Fibroblast of gingiva (primary cell): ENCODE measurements at places on chromosomes 7 and 10.
A peak's percentile ranks its signal among the peaks of the same experiment; 100 is the strongest.

DNA sequence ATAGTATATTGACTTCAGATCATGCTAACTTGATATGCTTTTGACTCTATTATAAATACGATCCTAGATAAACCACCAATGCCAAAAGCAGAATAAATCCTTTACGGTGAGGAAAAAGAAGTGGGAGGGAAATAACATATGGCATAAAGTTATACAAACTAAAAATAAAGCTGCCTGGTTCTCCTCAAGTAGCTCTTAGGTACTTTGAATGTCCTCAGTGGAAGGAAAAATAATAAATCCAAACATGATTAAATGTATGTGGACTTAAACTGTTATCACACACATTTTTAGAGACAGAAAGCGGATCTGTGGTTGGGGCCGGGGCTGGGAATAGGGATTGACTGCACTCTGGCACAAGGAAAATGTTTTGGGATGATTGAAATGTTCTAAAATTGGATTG is 23.6 kb downstream of the EEPD1 start:
- no peak for DNase-seq

DNA sequence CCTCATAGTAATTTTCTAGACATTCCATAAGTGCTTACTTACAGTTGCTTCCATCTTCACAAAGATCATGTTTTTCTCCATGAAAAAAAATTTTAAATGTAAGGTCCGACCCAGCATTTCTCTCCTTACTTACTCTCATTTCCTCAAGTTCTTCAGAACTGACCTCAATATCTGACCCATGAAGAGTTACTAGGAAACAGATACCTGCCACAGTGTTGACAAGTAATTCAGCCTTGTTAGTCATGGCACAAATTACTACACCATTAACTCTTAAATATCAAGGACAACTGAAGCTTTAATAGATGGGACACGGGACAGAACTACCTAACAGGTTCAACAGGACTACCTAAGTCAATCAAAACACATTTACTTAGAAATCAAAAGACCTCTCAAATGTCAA is 316.2 kb downstream of the POM121L12 start:
- no peak for DNase-seq

GRCh38 chr7:103065667-103066066 is 8.9 kb downstream of the FBXL13 start:
- peak; percentile 20 for DNase-seq

DNA sequence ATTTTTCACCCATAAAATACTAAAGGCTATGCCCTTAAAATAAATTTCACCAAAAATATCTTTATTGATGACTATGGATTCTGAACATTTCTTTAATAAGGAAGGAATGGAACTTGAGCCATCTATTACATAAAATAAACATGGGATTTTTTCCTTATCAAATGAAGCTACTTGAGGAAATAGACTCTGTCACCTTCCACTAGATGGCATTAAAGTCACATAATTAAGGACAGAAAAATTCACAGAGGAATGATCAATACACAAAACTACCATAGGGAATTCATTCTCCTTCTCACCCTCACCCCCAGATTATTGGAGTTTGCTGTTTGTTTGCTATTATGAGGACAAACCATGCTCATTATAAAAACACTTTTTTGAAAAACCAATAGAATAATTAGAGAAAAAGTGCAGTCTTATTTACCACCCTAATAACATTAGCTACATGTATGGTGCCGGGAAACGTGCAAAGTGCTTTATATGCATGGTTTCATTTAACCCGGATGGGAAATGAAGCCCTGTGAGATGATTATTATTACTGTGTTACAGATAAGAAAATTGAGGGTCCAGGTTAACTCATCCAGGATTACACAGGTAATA is 21.1 kb upstream of the FOXI2 start:
- no peak for DNase-seq

- DNase-seq, result no peak
Measured at GRCh38 chr10:24502801-24503460, 220.8 kb downstream of the ARHGAP21 start.

DNA sequence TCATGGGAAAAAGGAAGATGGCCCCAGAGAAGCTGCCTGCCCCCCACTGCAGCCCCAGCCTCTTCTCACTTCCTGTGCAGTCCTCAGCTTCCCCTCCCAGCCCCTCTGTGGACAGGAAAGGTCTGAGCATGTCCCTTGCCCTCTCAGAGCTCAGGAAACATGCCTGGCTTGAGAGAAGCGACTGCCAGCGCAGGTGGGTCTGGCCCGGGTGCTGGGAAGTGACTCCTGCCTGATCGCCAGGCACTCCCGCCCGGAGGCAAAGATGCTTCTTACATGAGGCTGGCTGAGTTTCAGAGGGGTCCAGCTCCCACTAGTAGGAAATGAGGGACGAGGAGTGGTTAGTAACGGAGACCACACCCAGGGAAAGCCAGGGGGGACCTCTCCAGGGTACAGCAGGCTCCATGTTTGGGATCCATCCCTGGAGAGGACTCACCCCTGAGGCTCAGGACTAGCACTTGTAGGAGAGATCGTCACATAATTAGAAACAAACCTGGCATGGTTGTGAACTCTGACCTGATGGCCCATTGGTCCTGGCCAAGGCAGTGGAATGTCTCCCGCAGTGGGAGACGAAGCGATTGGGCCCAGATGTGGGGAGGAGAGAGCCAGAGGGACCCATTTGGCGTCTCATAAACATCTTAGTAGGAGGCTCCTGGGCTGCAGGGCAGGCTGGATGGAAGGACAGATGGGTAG is 12.3 kb downstream of the ELN start:
- DNase-seq, result peak; percentile 69

- DNase-seq, result no peak
Measured at GRCh38 chr7:30255064-30255769, 29.2 kb upstream of the ZNRF2 start.

GRCh38 chr7:5467645-5468044 is 44.0 kb upstream of the TNRC18 start:
- no peak for DNase-seq

DNA sequence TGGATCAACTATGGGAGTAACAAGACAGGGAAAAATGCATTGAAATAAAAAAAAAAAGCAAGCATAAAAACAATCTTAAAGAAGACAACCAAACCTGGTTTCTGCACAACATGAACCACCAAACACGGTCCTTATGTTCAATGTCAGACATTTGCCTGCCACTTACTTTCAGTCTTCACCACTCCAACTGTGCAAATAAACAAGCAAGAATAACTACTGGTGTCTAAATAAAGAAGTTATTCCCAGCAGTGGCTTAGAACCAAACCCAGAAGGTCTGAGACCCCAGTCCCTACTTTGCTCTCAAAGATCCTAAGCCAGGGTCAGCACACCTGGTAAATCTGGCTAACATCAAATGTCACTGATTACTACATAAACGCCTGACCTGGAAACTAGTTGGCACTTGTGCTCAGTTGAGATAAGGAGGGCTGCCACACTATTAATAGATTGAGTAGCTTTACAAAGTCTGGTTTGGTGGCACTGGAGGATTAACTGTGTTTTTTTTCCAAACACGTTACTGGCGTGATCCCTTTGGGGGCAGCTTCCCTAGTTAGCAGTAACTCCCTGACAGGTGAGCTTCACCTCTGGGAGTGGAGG is 62.7 kb upstream of the ABLIM1 start:
- DNase-seq, result no peak

- DNase-seq, result no peak
Measured at GRCh38 chr10:102418622-102419268, at the start of gene PSD. Gene PSD, minus strand, starts transcription at chr10:102418785. Its CDS starts 1,747 bp downstream, at chr10:102417038.

GRCh38 chr10:103612462-103613365 is 119.2 kb downstream of the NEURL1 start:
- peak; percentile 55 for DNase-seq

GRCh38 chr7:130084037-130084875 is 13.9 kb downstream of the KLHDC10 start:
- no peak for DNase-seq

DNA sequence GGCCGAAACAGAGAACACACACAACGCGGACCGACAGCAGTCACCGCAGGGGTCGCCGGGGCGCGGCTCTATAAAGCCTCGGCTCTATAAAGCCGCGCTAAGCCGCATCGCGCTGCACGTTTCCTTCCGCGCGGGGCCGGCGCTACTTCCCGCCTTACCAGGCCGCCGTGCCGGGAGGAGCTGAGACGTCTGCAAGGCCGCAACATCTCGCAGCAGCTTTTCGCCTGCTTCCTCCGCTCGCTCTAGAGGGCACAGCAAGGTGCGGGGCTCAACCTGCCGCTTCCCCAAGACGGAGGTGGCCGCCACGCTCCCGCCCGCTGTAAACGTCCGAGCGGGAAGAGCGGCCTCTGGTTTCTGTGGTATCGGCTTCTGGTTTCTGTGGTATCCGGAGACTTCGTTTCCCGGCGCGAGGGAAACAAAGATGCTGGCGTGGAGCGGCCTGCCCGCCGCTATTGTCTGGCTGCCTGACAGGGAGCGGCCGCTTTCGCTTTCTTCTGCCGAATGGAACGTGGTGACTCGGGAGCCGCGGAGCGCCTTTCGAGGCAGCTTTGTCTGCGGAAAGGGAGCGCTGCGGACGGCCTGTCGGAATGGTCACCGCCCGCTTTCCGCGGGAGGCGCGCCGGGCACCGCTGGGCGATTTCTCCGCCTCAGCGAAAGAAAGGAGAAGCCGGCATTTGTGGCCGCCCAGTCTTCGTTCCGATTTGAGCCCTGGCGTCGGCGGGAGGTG is 91.8 kb downstream of the SPAG6 start:
- DNase-seq, result peak; percentile 95

GRCh38 chr7:117118579-117119180 is 165.4 kb downstream of the ST7 start:
- no peak for DNase-seq

DNA sequence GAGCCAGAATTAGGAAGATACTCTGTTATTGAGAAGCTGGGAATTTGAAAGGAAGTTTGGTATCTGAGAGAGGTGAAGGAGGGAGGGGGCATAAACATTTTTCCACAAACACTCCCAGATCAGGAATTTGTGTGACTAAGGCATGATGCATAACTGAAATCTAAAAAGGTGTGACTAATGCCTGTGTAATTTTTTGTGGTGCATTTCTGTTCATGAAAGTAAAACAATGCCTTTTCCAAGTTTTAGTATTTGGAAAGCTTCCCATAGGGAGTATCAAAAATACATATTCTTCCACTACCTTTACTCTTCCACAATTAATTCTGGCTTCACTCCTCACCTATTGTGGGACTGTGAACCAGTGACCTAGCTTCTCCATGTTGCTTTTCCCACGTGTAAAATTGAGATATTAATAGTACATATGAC is 56.4 kb upstream of the CAV2 start:
- DNase-seq, result peak; percentile 82

GRCh38 chr10:24206334-24206733 is 2.6 kb upstream of the KIAA1217 start:
- no peak for DNase-seq

- no peak for DNase-seq
Measured at GRCh38 chr10:93224005-93224779, 150.5 kb downstream of the CYP26A1 start.

GRCh38 chr10:17479015-17479615 is 24.7 kb upstream of the ST8SIA6 start:
- DNase-seq, result peak; percentile 5

- DNase-seq, result no peak
Measured at GRCh38 chr7:75667938-75668337, 70.8 kb downstream of the HIP1 start.

DNA sequence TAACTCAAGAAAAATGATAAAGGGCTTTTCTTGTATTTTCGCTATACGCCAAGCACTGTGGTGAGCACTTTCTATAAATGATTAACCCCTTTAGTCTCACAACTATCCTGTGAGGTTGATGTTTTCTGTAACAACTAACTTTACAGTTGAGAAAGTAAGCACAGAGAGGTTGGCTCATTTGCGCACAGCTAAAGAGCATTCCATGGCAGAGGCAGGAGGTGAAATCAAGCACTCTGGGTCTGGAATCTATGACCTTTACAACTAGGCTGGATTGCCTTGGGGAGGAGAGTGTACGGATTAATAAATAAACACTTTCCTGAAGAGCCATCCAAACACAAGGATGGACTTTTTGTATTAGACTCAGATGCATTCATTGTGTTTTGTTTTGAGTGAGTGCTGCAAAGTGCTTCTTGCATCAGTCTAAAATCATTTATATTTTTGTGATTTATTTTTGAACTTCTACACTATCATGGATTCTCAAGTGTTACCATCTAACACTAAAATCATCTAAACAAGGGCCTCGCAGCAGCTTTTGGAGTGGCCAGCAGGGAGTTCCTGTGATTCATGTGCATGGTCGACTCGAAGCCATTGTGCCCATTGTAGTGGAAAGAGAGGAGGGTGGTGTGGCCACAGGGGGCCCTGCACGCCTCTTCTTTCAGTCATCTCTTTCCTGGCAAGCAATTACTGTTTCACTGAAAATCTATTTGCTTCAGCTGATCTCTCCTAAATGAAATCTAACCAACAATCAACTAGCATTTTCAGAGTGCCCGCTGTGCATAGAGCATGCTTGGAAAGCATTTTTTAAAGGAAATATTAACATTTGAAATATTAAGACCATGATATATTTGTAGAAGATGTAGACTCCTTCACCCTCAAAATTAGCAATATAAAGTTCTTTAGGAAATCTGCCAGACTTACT is 633.4 kb upstream of the COBL start:
- DNase-seq, result no peak

DNA sequence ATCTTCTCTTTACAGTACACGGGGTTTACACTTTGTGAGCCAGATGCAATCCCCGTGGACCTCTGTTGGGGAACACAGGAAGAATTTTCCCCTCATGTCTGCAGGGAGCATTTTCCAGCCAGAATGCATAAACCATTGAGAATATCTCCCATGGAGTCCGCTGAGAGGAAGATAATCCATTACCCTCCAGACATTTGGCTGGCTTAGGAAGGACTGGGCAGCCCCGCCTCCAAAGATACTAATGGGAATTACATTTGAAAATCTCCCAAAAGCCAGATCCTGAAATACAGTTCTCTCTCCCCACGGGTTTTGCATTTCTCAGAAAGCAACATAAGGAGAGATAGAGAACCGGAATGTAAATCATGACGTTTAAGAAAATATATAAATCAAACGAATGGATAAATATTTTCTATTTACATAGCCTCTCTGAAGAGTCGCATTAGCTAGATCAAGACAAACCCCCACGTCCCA is 53.5 kb downstream of the TRIL start:
- DNase-seq, result peak; percentile 22

DNA sequence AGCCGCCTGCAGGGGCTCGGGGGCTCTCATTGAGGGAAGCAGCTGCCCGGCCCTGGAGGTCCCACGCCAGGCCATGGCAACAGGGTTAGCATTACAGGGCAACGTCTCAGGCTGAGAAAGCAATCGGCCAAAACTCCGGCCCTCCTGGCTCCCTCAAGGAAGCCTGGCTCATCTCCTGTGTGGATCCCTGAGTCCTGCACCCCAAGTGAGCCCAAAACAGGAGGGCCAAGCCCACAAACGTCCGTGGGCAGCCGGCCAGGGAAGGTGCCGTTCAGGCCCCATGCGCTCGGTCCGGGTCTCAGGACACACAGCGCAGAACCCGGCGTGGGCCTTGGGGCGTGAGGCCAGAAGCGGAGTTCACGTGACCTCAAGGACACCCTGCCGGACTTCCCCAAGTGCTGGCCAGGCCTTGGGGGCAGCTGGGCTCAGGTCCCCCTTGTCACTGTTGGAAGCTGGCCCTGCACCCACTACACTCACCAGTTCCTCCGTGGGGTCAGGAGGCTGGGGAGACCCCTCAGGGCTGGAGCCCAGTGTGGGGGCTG is 8.0 kb upstream of the PWWP2B start:
- DNase-seq, result no peak
